ENCODE measurements at places on chromosomes 12 and 14. TPM values are rescaled to one million over a fixed set of nuclear protein-coding genes. Genes with fewer than 3 reads are reported as not detected.

The TMEM229B gene
- total RNA-seq = 2.3 TPM

The SDR9C7 gene
- total RNA-seq = not detected

The PRH2 gene
- not detected for total RNA-seq

The NDRG2 gene
- 4.3 TPM for total RNA-seq

DNA sequence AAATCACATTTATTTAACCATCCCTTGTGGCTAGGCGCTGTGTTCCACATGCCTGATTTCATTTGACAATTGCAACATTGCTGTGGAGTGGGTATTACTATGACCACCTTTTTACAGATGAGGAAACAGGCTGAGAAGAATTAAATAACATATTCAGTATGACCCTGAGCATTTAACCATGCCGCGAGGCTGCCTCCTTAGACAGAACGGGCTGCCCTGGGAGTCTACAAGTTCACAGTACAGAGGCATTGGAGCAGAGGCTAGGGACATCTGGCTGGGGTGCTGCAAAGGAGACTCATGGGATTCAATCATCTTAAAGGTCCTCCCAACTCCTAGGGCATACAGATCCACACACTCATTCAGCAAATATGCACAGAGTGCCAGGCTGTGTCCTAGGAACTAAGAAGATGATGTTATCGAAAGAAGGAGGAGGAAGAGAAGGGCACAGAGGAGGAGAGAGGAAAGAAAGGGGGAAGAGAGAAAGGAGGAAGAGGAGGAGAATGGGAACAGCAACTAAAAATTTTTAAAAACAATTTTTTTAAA is 164.7 kb upstream of the CCND2 start:
- DNase-seq = no peak
- peaks cover 2% of the 10 kb centered on the region for H3K27me3 ChIP-seq
- H3K36me3 ChIP-seq = no peaks in the 10 kb centered on the region
- H3K4me1 ChIP-seq = peaks cover 50% of the 10 kb centered on the region

DNA sequence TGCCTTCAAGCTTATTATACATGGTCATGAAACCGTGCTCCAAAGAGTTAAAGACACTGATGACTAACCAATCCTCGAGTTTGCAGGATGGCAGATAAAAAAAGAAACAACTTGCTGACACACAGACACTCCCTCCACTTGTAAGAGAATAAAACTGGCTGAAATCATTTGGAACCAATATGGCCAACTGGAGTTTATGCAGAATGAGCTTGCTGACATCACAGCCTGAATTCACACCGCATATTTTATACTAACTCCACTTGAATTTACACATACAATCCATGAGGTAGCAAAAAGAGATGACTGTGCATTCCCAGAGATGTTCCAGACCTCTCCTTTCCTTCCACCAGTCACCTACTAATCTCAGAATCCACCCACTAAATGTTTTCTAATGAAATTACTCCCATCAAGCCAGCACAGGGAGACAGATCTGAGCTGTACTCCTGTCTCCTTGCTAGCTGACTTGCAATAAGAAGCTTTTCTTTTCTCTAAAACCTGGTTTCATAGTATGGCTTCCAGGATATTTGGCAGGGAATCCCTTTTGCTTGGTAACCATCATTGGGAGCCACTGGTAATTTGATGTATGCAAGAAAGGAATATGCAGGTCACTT is 15.8 kb upstream of the PTPRR start:
- no peak for DNase-seq
- no peak overlapping the region for H3K4me3 ChIP-seq
- H3K27ac ChIP-seq = no peak overlapping the region
- no peaks in the 10 kb centered on the region for H3K4me1 ChIP-seq
- no peaks in the 10 kb centered on the region for H3K27me3 ChIP-seq
- no peaks in the 10 kb centered on the region for H3K36me3 ChIP-seq

GRCh38 chr12:12349711-12350665 is at the start of gene MANSC1:
MANSC1 (minus strand) TSS chr12:12350242; CDS start chr12:12343314, 6,928 bp downstream.
- no peaks in the 10 kb centered on the region for H3K27me3 ChIP-seq
- peak within 1 kb of the TSS; percentile 68 for H3K4me3 ChIP-seq
- peak; percentile 54 for DNase-seq
- peak within 1 kb of the TSS; percentile 56 for H3K27ac ChIP-seq

The GNB3 gene
- total RNA-seq = 1.1 TPM

DNA sequence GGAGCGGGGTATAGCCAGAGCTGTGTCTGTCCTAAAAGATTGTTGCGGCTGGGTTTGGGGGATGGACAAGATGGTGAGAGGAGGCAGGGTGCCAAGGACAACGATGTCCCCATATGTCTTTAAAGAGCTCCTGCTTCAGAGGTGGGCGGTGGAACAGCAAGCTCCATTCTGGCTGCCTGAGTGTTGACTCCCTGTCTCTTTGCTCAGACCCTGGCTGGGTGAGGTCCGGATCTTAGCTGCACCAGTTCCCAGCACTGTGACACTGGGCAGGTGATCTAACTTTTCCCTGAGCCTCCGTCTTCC is 8.3 kb upstream of the WSCD2 start:
- no peaks in the 10 kb centered on the region for H3K36me3 ChIP-seq
- H3K4me1 ChIP-seq = peaks cover 3% of the 10 kb centered on the region
- H3K27me3 ChIP-seq = peaks cover 24% of the 10 kb centered on the region
- H3K27ac ChIP-seq = no peak overlapping the region

The LBHD2 gene
- not detected for total RNA-seq

The PCBP2 gene
- 958 TPM for total RNA-seq

- no peaks in the 10 kb centered on the region for H3K36me3 ChIP-seq
- DNase-seq = peak; percentile 62
- H3K4me3 ChIP-seq = no peak overlapping the region
- peaks cover 5% of the 10 kb centered on the region for H3K27me3 ChIP-seq
Observed at GRCh38 chr12:7642876-7643309, 22.8 kb downstream of the APOBEC1 start.

The TRPV4 gene
- total RNA-seq = not detected

DNA sequence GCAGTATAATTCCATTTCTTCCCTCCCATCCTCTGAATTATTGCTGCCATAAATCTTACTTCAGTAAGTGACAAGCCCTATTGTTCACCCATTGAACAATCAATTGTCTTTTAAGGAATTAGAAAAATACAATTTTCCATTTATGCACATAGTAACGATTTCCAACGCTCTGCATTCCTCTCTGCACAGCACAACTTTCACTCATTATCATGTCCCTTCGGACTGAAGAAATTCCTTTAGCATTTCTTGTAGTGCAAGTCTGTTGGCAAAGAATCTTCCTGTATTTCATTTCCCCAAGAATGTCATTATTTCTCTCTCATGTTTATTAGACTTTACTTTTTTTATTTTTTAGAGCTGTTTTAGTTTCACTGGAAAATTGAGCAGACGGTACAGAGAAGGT is 252.1 kb upstream of the RTL1 start:
- no peak for DNase-seq
- H3K4me1 ChIP-seq = peaks cover 2% of the 10 kb centered on the region
- H3K27me3 ChIP-seq = peaks cover 29% of the 10 kb centered on the region

GRCh38 chr14:68594737-68595380 is 198.0 kb downstream of the ZFP36L1 start:
- no peaks in the 10 kb centered on the region for H3K27me3 ChIP-seq
- H3K4me1 ChIP-seq = peaks cover 12% of the 10 kb centered on the region
- no peak overlapping the region for H3K27ac ChIP-seq
- no peaks in the 10 kb centered on the region for H3K36me3 ChIP-seq
- DNase-seq = no peak

The BICDL1 gene
- 107 TPM for total RNA-seq

DNA sequence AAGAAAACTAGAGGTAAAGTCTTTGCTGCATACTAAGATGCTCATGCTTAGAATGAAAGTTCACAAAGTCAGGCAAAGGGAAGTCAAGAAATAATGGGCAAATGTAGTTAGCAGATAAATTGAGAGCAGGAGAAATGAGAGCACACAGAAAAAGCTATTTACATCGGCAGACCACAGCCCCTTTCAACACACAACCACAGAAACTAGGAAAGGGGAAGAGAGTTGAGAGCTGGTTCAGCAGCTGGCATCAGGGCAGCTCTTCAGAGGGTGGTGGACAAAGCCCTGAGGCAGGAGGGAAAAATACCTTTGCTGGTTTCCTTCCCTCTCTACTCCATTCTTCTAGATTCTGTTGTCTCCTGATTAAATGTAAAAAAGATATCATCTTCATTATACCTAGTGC is 95.4 kb upstream of the ANO4 start:
- H3K27ac ChIP-seq = no peak overlapping the region
- DNase-seq = no peak
- no peaks in the 10 kb centered on the region for H3K36me3 ChIP-seq
- H3K27me3 ChIP-seq = peaks cover 1% of the 10 kb centered on the region
- H3K4me3 ChIP-seq = no peak overlapping the region
- H3K4me1 ChIP-seq = no peaks in the 10 kb centered on the region

The KCNC2 gene
- total RNA-seq = not detected
